Suppressor macrophage treated with lipopolysaccharide for 1 hour (primary cell): ENCODE measurements at places on chromosomes 1 and 21.

DNA sequence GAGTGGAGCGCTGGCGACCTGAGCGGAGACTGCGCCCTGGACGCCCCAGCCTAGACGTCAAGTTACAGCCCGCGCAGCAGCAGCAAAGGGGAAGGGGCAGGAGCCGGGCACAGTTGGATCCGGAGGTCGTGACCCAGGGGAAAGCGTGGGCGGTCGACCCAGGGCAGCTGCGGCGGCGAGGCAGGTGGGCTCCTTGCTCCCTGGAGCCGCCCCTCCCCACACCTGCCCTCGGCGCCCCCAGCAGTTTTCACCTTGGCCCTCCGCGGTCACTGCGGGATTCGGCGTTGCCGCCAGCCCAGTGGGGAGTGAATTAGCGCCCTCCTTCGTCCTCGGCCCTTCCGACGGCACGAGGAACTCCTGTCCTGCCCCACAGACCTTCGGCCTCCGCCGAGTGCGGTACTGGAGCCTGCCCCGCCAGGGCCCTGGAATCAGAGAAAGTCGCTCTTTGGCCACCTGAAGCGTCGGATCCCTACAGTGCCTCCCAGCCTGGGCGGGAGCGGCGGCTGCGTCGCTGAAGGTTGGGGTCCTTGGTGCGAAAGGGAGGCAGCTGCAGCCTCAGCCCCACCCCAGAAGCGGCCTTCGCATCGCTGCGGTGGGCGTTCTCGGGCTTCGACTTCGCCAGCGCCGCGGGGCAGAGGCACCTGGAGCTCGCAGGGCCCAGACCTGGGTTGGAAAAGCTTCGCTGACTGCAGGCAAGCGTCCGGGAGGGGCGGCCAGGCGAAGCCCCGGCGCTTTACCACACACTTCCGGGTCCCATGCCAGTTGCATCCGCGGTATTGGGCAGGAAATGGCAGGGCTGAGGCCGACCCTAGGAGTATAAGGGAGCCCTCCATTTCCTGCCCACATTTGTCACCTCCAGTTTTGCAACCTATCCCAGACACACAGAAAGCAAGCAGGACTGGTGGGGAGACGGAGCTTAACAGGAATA, 4.2 kb downstream of the TFAP2E start:
- DNase-seq = no peak

DNA sequence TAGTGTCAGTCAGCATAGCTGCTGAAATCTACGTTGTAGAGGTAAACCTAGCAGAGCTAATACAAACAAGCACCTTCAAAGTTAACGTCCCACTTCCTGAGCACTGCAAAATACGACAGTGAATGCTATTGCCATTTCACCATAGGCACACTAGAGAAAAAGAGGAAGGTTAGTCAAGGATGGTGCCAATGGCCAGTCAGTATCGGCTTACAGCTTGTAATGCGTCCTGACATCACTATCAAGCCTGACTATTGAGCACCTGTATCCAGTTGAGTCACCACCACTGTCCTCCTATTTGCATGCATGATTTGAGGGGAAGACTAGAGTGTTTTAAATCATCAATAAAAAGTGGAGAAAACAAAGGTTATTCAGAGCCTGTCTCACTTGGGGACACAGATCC, 34.4 kb downstream of the NUCKS1 start:
- DNase-seq = peak; percentile 52

GRCh38 chr1:168320800-168321450, 40.2 kb downstream of the TBX19 start:
- peak; percentile 58 for DNase-seq

GRCh38 chr1:209791920-209792319, 7.6 kb upstream of the C1orf74 start:
- no peak for DNase-seq

DNA sequence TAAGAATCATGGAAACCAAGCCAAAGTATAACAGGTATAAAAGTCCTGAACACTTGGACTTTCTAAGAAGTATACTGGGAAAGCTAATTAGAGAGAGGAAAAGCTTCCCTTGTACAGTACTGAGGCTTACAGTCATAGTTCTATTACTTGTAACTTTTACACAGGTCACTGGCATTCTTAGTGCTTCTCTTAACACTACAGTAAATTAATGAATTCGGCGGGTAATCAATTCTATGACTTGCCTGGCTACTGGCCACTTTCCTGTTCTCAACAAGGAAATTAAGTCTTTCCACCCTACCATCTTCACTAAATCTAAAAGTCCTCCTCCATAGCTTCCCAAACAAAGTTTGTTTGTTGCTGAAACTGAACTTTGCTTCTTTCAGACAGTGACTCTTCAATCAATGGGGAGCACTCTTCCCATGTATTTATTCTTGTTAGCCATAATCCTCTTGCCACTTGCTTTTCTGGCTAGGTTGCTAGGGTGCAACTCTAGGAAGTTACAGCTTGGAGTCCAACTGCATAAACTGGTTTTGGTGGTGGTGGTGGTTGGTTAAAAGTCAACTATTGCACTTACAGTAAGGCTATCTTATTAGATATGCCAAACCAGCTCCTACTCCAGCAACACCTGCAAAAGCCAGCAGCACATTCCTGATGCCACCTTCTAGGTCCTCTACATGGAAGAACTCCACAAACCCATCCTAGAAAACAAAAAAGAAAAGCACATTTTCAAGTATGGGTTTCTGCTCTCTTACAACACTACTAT, 2.4 kb downstream of the MCL1 start:
- peak; percentile 26 for DNase-seq
